ENCODE measurements at places on chromosomes 13 and 19.
A peak's percentile ranks its signal among the peaks of the same experiment; 100 is the strongest.

GRCh38 chr19:19514215-19514657 lies 1.1 kb downstream of the TSSK6 start:
- DNase-seq, result no peak

- DNase-seq, result no peak
These were observed 35.0 kb downstream of the ZSWIM4 start for GRCh38 chr19:13830114-13830740.

GRCh38 chr13:49292742-49293486 lies 45.2 kb downstream of the CDADC1 start:
- no peak for DNase-seq

GRCh38 chr19:42571116-42571515 lies 23.6 kb downstream of the CEACAM8 start:
- no peak for DNase-seq

DNA sequence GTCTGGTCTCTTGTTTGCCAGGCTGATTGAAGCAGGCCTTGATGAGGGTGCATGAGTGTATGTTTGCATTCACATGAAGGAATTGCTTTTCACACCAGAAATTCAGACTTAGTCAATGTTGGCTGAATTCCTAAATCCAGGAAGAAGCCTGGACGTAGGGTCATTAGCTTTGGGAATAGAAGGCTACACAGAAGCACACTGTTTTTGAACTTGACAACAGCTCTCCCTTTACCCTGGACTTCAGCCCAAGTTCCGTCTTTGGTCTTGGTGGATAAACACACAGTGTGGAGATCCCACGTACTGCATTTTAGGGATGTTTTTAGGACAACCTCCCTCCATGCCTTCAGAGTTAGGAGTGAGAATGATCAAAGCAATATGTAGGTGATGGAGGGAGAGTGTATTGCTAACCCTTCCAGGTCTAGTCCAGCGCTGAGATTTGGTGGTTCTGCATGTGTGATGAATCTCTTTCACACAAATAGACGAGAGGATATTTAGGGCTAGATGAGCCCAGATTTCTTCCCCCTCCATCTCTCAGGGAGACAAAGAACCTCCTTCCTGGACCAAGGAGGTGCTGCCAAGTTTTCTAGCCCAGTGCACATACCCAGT lies 22.8 kb downstream of the TM6SF2 start:
- no peak for DNase-seq

DNA sequence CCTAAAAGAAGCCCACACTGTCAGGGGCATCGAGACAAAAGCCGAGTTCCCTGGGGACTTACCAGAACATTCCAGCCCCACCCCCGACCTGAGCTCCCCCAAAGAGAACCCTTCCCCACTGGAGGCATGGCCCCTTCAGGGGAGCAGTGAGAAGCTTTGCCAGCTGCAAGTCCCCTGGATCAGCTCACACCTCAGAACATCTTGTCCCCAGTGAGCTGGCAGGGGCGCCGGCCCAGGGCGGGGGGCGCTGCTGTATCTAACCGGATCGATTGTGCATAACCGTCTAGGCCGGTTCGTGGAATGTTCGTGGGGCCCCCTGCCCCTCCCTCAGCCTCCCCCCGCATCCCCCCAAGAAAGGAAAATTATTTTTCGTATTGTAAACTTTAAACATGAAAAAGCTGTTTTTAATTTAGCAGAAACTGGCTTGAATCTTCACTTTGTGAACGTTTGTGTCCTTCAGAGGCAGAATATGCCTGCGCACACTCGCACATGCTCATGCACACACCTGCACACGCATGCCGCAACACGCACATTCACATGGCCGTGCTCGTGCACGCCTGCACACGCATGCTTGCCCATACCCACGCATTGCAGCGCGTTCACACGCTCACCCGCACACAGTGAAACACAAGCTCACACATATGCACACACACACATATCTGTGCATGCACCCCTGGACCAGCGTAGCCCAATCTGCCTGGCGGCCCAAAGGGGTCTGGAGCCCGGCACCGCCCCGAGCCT lies 12.0 kb upstream of the CRTC1 start:
- no peak for DNase-seq

DNA sequence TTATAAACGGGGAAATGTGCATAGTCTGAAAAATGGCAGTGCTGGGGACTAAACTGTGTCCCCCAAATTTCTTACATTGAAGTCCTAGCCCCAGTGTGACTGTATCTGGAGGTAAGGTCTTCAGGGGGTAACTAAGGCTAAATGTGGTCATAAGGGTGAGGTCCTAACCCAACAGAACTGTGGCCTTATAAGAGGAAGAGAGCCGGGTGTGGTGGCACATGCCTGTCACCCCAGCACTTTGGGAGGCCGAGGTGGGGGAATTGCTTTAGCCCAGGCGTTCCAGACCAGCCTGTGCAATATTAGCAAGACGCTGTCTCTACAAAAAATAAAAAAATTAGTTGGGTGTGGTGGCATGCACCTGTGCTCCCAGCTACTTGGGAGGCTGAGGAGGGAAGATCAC lies 17.8 kb downstream of the PROZ start:
- no peak for DNase-seq

DNA sequence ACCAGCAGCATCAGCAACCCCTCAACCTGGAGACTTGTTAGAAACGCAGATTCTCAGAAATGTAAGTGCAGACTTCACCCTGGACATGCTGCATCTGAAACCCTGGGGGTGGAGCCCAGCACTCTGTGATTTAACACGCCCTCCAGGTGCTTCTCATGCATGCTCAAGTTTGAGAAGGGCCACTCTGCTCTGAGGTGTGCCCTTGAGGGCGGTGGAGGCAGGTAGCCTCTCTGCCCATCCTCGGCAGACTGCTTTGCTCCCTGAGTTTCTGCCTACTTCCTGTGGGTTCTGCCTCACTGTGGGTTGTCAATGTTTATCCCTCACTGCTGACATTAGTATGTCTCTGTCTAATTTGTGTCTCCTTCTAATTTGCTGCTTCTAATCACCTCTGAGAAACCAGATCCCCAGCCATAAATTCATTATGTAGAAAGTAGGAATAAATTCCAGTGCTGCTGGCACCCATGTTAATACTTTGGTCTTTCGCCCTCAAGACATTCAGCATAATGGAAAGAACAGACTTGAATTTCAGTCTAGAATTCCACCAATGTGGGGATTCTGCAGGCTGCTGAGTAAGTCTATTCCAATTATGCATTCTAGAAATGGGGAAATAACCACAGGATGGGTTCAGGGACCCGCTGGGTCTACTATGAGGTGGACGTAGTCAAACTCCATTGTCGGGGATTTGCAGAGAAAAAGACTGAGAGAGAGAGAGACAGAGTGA lies 51.3 kb upstream of the CYSLTR2 start:
- DNase-seq, result no peak

GRCh38 chr13:76129305-76130000 lies 493.3 kb downstream of the LMO7 start:
- no peak for DNase-seq

GRCh38 chr19:19538785-19539166 lies 711 bp downstream of the CILP2 start:
- DNase-seq, result no peak

DNA sequence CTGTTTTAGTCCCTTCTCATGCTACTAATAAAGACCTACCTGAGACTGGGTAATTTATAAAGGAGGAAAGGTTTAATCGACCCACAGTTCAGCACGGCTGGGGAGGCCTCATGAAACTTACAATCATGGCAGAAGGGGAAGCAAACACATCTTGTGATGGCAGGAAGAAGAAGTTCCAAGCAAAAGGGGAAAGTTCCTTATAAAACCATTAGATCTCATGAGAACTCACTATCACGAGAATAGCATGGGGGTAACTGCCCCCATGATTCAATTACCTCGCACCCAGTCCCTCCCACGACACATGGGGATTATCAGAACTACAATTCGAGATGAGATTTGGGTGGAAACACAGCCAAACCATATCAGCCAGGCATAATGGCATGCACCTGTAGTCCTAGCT lies 13.0 kb upstream of the STRN4 start:
- DNase-seq, result no peak

- no peak for DNase-seq
These were observed 1658.6 kb upstream of the MIR17HG start for GRCh38 chr13:89688918-89689317.

DNA sequence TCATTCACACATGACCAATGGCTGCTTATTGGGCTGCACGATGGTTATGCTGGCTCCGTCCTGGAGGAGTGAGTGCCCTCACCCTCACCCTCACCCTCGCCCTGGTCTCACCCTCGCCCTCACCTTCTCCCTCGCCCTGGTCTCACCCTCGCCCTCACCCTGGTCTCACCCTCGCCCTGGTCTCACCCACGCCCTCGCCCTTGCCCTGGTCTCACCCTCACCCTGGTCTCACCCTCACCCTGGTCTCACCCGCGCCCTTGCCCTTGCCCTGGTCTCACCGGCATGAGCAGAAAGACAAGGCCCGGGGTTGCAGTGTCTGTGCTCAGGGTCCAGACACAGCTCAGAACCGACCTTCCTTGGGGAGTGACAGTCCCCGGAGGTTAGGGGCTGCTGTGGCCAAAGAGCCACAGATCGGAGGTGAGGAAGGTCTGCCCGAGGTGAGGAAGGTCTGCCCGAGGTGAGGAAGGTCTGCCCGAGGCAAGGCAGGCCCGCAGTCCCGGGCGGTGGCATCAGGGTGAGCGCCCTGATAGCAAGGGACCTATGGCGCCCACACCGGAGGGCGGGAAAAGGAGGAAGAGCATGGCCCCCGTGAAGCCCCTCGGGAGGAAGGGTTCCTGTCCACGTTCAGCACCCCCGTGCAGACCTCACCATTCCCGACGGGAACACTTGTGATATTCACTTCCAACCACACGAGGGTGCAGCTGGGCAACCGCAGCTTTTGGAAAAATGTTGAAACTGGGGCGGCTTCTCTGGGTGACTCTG lies 65.6 kb downstream of the MCF2L start:
- DNase-seq, result peak; percentile 36

- DNase-seq, result no peak
These were observed 304 bp downstream of the TSPAN16 start for GRCh38 chr19:11296264-11296663.

GRCh38 chr19:42635233-42635539 lies 40.5 kb upstream of the CEACAM8 start:
- DNase-seq, result no peak

- no peak for DNase-seq
These were observed 6.8 kb upstream of the ERCC5 start for GRCh38 chr13:102838982-102839381.

GRCh38 chr13:102817241-102817640 lies 18.3 kb downstream of the BIVM start:
- no peak for DNase-seq

GRCh38 chr13:109096101-109096500 lies 466.7 kb downstream of the MYO16 start:
- no peak for DNase-seq

- DNase-seq, result no peak
These were observed 60.5 kb downstream of the PCCA start for GRCh38 chr13:100149389-100149788.

DNA sequence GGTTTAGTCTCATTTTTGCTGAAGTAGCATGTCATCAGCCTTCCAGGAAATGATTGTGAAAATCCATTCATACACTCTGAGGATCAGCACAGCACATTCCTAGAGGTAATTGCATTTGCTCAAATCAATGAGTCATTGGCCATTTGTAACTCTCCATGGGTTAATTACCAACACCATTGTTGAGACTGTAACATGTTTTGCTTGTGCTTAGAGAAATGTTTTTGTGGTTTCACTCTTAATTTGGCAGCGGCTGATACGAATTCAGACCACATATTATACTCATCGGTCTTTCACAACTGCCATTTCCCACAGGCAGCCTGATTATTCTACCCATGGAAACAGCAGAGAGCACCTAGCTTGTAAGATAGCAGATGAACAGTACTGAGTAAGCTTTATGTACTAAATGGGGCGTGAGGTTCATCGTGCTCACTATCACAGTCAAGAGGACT lies 110.3 kb downstream of the NHLRC3 start:
- no peak for DNase-seq

DNA sequence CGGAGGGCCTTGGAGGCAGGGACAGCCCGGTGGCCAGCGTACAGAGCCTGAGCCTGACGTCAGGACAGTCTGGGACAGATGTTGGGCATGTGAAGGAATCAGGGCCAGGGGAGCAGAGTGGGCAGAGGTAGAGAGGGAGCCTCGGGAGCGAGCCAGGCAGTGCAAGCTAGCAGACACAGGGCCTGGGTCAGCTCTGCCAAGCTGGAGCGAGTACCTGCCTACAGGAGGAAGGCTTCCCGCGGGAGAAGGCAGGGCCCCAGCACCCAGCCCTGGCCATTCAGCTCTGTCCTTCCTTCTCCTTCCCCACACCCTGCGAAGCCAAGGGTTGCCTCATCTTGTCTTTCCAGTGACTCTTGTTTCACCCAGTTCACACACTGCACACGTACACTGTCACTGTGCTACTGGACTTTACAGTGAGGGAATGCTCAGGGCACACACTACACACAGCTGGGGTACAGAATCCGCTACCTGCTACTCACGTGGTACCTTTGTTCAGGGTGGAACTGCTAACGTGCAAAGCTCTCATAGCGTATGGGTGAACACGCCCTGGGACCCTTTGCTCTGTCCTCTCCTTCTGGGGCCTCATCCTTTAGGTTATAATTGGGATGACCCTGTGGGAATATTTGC lies 9.8 kb upstream of the C1QTNF9 start:
- DNase-seq, result no peak
